ENCODE measurements at places on chromosomes 7 and 10.

DNA sequence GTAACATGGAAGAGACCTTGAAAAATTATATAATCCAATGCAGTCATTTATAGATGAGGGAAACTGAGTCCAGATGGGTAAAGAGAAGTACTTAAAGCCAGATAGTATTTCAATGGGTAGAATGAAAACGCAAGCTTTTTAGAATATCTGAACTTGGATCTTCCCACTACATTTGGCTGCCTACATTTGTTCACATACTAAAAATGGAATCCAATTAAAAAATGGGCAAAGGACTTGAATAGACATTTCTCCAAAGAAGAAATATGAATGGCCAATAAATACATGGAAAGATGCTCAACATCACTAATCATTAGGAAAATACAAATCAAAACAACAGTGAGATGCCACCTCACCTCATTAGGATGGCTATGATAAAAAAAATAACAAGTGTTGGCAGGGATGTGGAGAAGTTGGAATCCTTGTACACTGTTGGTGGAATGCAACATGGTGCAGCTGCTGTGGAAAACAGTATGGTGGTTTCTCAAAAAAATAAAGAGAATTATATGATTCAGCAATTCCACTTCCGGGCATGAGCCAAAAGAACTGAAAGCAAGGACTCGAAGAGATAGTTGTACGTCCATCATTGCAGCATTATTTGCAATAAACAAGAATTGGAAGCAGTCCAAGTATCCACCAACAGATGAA, 188.0 kb downstream of the FRMD4A start:
- no peak for DNase-seq

DNA sequence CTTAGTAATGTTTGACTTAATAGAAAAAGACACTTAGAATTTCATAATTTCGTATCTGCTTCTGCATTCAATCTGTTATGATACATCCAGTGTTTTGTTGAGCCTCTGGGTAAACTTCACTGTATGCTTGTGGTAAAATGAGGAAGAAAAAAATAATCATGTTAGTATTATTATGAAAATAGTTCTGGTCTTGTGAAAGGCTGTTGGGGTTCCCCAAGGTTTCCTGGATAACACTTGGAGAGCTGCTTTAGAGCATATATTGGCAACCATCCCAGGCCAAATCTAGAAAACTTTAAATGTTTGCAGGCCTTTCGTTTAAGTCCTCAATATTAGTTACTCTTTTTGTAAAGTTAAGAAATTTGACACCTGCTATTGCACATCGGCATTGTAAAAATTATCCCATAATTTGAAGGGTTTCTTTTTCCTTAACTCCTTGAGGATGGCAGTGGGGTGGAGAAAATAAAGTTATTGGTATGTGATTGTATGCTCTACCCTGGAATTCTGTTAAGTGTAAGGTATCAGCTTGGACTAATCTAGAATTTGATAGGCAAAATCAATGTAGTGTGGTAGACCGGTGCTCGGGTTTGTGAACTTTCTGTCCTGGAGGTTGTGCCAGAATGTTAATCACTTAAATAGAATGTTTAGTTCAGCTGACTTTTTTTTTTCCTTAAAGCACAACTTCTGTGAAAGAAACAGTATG, 54.5 kb downstream of the WAC start:
- no peak for DNase-seq

DNA sequence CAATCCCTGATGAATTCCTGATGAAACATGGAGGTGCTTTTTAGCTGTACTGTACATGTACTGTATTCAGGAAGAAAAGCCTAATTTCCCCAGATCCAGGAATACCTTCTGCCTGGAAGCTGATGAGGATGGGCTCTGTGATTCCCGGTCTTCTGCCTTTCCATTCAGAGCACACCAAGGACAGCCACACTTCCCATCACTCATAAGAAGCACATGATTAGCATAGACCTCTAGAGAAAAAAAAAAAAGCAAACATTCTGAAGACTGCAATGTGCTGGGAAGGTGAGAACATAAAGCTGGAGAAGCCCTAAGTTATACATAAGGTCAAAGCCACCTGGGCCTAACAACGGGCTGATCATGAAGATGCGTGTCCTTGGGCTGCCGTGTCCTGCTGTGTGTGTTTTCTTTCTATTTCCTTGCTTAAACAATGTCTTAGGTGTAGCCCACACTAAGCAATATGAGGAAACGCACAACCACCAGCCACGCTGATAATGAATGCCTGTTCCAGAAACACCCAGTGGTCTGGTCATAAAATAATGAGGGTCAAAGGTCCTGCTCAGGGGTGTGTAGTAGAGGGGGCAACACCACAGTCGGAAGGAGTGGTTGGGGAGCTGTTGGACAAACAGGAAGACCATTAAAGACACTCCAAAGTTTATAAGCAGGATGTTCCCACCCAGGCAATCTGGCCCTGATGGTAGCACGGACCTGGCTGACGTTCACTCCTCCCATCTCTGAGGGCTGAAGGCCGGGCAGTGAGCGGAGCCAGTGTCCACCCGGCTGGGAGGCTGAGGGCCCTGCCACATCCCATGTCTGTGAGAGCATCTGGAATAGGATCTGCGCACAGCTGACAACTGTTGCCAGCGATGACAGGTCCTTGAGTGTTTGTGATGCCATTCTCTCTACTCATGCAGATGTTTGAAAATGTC, 7.9 kb downstream of the PKD1L1 start:
- DNase-seq: no peak

DNA sequence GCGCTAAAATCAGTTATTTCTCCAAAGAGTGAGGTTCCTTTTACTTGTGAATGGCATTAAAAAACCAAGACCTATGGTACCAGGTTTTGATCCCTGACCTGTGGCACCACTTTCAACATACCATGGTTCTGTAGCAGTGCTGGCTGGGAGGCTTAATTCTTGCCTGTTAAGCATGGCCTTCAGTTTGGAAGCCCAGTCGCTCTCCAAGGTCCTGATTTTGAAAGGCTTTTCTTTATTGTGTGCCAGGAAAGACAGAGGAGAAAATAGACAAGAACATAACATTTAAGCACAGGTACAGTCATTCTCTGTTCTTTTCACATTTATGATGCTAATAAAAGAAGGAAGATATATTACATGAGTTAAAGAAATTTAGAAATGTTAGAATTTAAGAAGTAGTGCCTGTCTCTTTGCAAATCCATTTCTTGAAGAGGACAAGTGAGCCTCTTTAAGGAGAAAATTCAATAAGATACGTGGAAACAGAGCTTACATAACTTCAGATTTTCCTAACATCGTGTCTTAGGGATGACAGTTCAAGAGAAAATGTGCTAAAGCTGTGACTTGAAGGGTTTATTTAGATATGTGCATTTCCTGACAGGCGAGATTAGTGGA, 357.6 kb downstream of the DPP6 start:
- no peak for DNase-seq

GRCh38 chr7:153604-154003, 38.8 kb upstream of the FAM20C start:
- DNase-seq: no peak

DNA sequence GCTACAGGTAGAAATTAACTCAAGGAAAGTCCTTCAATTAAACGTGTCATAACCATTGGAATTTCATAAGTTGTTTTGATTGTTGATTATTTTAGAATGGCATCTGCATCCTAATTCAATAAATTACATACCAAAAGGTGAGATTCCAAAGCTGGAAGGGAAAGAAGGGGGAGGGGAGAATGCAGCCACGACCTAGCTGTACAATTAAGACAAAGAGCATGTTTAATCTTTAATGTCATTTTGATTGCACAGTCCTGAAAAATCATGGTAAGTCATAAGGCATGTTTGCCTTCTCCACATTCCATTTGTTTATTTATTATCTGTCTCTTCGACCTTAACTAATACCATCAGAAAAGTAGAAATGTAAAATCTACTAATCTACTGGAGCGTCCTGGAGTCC, 358.1 kb downstream of the FRMD4A start:
- no peak for DNase-seq

DNA sequence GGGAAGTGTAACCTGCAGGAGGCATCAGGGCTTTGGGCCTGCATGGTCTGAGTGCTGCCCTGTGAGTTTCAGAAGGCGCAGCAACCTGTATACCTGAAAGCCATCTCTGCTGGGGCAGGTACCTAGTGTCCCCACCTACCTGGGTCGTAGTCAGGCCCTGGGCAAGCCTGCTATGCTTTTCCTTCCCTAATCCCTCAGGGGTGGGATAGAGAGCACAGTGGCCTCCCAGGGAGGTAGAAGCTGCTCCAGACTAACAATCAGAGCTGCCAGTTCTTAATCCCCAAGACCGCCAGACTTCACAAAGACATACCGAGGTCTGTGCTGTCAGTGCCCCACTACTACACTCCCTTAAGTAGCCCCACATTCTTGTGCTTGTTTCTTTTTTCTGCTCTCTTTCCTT, 52.0 kb downstream of the PTEN start:
- no peak for DNase-seq

- no peak for DNase-seq
Measured at GRCh38 chr7:28941633-28942032, 16.5 kb downstream of the TRIL start.

DNA sequence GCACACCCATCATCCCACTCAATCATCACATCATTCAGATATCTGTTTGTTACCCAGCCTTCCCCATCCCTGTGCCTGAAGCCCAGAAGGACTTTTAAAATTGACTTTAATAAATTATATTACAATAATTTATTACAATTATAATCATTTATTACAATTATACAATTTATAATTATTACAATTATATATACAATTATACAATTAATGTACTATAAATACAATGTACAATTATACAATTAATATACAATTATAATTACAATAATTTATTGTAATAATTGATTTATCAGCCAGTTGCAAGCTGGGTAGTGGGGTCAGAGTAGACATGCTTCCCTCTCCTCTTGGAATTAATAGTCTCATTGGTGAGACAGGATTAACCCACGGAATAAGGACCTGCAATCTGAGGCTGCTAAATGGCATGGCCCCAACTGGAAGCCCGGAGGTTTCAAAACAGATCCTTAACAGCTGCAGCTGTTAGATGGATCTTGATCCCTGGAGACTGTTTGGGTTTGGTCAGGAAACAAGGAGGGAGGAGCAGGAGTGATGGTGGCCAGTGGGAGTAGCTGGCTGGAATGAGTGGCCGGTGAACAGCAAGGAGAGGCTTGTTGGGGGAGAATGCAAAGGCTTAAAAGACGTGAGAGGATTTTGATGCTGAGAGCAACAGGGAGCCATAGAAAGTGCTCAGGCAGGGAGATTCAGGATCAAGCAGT, 402.8 kb upstream of the PODXL start:
- no peak for DNase-seq

DNA sequence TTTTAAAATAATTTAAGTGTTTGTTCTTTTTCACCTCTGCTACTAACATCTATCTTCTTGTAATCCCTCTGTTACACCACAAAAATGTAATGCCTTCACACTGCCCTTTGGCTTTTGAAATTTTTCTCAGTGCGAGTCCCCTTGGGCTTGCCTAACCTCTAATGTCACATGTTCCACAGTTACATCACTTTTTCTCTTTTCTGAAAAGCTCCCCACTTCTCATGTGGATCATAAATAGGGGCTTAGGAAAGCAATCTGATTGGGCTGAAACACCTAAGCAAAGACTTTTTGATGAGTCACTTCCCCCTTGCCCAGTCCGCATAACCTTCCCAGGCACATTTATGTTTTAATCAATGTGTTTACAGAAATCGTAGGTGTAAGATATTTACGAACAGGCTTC, 288.2 kb downstream of the IPMK start:
- no peak for DNase-seq

- DNase-seq: no peak
Measured at GRCh38 chr10:34576797-34577196, 238.3 kb downstream of the PARD3 start.

GRCh38 chr10:113997428-113997827, 46.2 kb upstream of the ADRB1 start:
- no peak for DNase-seq

DNA sequence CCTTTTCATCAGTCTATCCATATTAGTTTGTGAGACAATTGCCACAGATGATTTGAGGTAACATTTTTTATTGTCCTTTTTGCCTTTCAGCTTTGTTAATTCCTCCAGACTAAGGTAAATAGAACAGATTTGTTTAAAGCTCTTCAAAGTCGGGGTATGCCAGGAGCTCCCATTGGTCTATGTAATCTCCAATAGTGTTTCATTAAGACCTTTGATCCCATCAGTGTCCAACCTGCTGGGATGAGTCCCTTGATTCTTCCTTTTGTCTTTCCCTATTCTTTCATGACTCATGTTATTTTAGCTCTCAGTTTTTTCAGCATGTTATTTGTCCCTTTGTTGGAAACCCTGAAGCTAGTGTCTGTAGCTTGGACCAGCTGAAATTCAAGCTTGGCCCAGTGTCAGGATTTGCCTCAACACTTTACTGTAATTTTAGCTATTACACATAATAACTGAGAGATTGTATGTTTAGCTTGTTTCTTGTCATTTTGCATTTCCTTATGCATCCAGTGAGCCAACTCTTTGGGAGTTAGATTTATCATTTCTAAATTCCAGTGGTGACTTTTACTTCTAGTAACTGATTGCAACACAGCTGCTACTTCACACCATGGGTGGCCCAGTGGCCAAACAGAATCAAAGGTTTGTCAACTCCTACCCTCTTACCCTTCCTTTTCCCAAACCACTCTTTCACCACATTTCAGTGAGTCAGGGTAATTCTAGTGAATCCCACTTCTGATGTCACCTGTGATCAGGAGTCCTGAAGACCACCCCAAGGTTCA, 15.3 kb downstream of the AGBL3 start:
- DNase-seq: no peak

DNA sequence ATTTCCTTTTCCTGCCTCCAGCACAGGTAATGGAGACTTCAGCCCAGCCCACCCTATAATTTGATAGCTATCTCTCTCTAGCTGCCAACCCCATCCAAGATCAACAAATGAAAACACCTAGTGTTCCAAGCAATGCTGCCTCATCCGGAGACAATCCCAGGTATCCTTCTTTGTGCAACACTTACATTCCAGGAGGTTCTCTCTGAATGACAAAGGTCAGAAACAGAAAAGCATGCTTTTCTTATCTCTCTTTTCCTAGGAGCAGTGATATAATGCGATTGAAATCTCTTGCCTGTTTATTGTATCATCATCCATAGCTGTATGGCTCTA, 699.3 kb downstream of the INHBA start:
- DNase-seq: no peak

GRCh38 chr10:78071140-78071856, 37.6 kb downstream of the RPS24 start:
- DNase-seq: no peak

- no peak for DNase-seq
Measured at GRCh38 chr7:138205614-138206150, 129.4 kb downstream of the AKR1D1 start.

GRCh38 chr10:114102256-114102655, 58.6 kb downstream of the ADRB1 start:
- no peak for DNase-seq

GRCh38 chr7:36951257-36951697, 227.0 kb upstream of the AOAH start:
- no peak for DNase-seq

Measured in CD4-positive, alpha-beta T cell treated with Interleukin-15 for 4 hours (primary cell).